HuH-7 (cell line): ENCODE measurements at places on chromosomes 12 and 14.

DNA sequence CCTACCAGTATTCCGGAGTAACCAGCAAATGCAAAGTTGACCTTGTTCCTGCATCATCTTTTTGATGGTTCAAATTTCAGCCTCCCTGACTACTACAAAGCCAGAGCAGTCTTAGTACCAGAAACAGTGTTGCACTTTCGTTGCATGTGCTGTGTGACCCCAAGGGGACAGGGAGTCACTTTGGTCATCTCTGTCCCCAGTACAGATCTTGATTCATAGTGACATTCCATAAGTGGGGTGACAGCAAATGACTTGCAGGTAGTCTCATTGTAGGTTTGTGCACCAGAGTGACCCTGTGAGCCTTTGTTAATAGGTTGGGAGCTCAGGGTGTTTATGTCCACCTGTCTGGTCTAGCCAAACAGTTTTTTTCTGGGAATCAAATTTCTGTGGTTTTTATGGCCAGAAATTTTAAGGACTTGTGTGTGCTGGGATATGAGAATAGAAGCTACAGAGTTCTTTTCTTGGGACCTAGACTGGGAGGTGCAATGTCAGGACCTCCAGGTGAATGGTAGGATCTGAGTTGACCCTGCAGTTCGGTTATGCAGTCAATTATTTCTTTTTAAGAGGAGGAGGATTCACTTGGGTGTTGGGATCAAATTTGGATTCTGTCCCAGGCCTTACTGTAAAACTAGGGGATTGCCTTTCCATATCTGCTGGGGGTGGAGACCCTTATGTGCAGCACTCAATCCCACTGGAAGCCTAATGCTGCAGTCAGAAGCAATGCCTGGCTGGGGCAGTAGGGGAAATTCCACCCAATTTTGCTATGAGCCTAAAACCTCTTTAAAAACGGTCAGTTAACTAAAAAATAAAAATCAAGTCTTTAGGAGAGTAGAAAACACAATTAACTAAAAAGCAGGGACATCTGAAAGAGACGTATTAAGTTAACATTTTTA is 10.1 kb downstream of the EIF5 start:
- no peak for DNase-seq

DNA sequence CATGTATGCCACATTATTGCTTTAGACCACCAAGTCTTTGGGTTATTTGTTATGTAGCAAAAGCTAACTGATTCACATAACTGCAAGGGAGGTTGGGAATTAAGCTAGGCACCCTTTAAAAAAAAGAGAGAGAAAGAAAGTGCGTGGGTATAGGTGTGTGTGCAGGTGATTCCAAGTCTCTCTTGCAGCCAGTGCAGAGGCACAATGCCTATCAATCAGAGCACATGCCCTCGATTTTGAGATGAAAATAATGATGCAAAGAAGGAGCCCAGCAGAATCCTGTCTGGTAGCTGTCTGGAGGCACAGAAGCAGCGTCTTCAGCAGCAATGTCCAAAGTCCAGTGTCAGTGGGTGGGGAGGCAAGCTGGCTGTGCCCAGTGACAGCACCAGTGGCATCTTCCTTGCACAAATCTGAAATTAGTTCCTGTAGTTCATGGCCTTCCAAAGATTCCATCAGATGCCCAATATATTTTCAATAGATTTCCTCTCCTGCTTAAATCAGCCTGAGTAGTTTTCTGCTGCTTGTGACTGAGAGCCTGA is 62.4 kb upstream of the TBPL2 start:
- no peak for DNase-seq

DNA sequence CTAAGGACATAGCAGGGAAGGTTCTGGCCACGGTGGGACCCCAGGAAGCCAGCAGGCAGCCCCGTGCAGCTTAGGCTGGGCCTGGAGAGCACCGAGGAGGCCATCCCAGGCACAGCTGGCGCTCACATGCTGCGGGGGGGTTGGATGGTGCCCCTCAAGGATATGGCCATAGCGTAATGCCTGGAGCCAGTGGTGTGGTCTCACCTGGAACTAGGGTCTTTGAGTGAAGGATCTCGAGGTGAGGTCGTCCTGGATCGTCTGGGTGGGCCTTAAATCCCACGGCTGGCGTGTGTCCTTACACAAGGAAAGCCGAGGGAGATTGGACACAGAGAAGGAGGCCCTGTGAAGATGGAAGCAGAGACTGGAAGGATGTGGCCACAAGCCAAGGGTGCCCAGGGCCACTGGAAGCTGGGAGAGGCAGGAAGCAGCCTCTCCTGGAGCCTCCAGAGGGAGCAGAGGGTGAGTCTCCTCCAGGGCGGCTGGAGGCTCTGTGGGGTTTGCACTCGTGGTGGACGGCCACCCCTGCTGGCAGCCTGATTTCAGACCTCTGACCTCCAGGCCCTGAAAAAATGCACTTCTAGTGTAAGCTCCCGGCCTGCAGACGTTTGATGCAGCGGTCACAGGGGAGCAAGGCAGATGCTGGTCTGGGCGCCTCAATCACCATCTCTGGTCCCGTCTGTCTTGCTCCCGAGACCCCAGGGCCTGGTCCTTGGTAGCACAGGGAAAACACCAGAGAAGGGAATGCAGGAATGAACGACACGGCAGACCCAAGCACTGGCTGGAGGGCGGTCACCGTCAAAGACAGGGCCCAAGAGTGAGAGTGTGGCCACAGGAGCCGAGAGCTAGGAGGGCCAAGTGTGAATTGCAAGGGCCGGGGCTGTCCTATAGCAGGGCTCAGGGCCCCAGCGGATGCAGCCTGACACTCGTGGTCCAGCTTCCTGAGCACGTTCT is 218.6 kb downstream of the KIF26A start:
- no peak for DNase-seq

DNA sequence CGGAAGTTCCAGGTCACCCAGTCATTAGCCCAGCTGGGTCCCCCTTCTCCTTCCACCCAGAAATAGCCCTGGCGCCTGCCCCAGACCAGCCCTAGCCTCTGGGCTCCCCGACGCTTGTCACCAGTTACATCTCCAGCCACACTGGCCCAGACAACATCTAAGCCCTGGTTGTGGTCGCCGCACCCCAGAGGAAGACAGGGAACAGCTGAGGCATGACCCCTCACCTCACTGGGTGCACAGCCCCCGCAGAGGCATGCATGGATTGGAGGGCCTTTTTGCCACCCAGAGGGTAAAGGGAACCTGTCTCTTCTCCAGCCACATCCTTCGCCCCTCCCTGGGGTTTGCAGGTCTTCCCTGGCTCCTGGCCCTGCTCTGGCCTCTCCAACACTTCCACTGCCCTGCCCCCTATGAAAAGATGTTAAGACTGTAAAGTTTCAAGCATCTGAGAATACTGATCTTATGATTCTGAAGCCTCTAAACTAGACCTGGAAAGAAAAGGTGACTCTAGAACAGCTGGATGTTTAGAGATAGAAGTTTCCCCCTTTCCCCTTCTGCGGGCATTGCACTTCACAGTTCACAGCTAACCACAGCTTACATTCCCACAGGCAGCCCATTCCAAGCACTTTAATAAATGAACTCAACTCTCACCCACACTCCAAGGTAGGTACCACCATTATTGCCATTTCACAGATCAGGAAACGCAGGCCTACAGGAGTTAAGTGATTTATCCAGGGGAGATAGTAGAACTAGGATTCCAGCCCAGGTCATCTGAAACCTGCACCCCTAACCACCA is 14.7 kb downstream of the TMEM119 start:
- no peak for DNase-seq

DNA sequence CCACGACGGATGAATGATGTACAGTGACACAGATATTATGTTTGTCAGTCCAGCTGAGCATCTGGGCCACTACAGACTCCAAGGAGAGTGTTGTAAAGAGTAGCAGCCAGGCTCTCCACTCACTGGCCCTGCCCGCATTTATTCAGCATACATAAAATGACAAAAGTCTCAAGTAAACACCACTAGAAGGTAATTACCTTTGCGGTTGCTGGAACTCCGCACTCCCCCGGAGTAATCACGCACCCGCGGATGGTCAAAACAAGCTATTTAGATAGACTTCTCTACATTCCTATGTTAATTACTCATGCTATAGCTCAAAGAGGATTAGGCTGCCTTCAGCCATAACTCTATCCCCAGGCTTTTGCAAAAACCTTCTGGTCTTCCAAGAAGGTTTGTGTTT is 18.8 kb upstream of the STRAP start:
- no peak for DNase-seq

GRCh38 chr14:104979758-104980610 is 1.8 kb upstream of the AHNAK2 start:
- no peak for DNase-seq

GRCh38 chr12:43758247-43758727 is 303 bp downstream of the PUS7L start:
- DNase-seq = peak; percentile 49

GRCh38 chr12:120944645-120945217 is 33.6 kb upstream of the HNF1A start:
- DNase-seq = peak; percentile 66

- no peak for DNase-seq
Measured at GRCh38 chr12:74794522-74794921, 256.9 kb downstream of the ATXN7L3B start.

DNA sequence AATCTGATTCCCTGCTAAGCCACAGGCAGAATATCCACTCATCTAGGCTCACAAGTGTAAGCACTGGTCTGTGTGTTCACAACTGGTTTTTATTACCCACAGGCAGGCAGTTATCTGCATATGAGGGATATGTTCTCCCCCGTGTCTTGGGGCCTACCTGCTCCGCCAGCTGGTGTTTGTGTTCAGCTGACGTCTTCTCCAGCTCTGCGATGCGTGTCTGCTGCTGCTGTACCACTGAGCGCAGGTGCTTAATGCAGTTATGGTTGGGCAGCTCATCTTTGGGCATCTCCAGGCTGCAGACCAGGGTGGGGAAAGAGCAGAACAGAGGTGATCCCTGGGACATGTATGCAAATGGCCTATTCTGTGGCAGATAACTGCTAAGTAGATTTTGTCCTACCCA is 13.7 kb downstream of the RNF41 start:
- no peak for DNase-seq

GRCh38 chr12:58086930-58087329 is 145.6 kb downstream of the ATP23 start:
- DNase-seq = no peak

- no peak for DNase-seq
Measured at GRCh38 chr14:60093080-60093479, 1.4 kb downstream of the PCNX4 start.

- no peak for DNase-seq
Measured at GRCh38 chr12:83067981-83068380, 381.3 kb downstream of the TMTC2 start.

GRCh38 chr14:63513756-63514155 is 29.4 kb downstream of the PPP2R5E start:
- DNase-seq = no peak

DNA sequence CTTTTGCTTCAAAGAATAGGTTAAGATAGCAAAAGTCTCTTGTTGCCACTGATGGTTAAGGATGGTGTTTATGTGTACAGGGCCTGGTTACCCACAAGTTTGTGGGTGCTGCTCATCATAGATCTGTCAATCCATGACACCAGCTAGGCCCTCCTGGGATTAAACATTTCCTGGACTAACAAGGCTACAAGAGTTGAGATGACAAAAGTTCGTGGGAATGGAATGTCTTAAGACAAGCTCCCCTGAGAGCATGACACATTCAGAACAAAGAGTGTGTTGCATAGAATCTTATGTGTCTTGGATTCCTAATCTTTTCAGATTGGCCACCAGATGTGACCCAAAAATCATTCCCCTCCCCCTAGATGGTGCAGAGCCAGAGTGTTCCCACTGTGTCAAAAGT is 592.5 kb upstream of the USP15 start:
- no peak for DNase-seq

- no peak for DNase-seq
Measured at GRCh38 chr14:91482263-91483013, 27.7 kb downstream of the PPP4R3A start.

DNA sequence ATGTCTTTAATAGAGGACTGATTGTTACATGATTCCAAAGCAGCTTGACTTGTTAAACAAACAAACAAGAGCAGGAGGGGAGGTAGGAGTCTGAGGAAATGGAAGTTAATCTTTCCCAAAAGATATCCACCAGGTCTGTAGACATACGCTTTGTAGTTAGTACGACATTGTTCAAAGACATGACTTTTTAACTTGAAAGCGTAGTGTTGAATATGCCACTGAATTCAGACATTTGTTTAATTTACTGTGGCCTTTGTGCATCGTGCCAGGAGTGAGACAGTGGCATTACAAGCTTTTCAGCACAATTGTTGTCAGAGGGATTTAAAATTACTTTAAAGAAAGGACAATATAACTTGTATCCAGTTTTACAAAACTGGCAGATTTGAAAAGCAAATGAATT is 53.0 kb downstream of the SAV1 start:
- no peak for DNase-seq

DNA sequence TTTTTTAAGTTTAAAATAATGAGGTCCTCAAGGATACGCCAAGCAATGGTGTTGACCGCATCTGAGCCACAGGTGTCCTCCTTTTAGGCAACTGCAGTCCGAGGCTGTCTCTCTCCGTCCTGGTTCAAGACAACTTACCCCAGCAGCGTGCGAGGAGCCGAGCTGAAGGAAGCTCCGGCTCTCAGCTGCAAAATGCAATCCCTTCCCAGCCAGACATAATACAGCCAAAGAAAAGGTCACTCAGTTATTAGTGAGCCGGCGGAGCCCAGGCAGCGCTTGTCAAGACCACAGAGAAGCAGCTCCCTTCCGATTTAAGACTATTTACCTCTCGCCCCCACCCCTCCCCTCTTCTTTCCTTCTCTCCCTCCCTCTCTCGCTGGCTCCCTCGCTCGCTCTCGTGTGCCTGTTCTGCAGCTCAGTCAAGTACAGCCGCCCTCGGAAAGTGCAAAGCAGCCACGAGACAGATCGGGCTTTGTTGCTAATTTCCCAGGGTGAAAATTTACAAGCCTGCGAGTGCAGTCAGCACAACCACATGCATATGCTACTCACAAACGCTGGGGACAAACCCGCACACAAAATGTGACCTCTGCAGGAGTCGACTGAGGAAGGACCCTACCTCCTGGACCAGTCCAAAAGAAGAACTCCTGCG is 363 bp upstream of the LMO3 start:
- peak; percentile 29 for DNase-seq

- no peak for DNase-seq
Measured at GRCh38 chr12:17853054-17853453, 236.9 kb downstream of the RERGL start.

DNA sequence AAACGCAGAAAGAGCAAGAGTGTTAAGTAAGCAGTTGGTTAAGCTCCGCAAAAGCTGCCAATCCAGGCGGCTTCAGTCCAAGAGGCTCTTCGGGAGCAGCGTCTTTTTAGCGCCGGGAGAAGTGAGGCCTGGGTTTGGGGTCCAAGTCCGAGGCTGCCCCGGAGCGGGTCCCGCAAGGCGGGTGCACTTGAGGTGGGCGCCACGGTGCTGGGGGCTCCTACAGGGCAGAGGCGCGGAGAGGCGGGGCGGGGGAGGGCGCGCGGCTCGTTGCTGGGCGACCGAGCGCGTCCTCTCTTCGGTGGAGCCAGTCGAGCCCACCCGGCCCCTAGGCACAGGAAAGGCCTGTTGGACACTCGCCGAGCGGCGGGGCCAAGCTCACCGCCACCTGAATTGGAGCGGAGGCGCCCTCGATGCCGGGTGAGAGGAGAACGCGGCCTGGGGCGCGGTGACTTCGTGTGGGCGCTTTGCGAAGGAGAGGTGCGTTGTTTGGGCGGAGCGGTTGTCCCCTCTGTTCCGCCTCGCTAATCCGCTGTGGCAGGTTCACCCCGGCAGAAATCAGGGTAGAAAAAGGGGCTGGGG is 15.6 kb downstream of the TTC6 start:
- DNase-seq = no peak
